ENCODE measurements at places on chromosomes 13 and 19. TPM values are rescaled to one million over a fixed set of nuclear protein-coding genes. Genes with fewer than 3 reads are reported as not detected.

DNA sequence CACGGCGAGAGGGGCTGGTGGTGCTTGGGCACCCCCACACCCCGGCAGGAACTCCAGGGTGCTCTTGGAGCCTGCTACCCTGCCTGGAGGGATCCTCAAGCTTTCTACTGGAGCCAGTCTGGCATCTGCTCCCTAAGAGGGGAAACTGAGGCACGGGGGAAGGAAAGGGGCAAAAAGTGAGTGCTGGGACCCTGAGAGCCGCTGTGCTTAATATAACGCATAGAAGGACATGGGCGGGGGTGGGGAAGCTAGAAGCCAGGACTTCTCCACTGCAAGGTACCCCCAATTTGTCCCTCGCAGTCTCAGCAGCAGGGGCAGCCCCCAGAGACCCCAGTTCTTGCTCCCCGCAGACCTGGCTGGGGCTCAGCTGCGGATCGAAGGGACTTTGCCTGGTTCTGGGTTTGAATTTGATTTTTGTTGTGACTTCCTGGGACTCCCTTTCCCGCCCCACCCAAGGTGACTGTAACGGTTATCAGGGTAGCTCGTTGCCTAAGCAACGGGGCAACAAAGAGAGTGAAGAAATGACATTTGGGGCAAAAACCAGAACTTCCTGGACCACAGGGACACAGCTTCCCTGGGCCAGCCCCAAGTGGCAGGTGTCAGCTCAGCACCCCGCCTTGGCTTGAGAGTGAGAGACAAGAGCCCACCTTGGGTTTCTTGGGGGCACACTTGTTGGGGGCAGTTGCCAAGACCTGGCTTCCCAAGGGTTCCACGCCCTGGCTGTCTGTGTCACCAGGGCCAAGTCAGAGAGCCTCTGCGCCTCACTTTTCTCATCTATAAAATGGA, 638 bp downstream of the ADGRE5 start:
- no peak for DNase-seq

- DNase-seq, result peak; percentile 40
Observed at GRCh38 chr13:79869326-79869725, 388.4 kb downstream of the NDFIP2 start.

KLK12 gene
- not detected for total RNA-seq

MATK gene
- 0.96 TPM for total RNA-seq

Measured in umbilical cord (tissue), 2 donors.